HuH-7.5 (cell line): ENCODE measurements at places on chromosomes 2 and 18.

GRCh38 chr2:121943285-121943684 lies 187.8 kb downstream of the TSN start:
- DNase-seq, result no peak

DNA sequence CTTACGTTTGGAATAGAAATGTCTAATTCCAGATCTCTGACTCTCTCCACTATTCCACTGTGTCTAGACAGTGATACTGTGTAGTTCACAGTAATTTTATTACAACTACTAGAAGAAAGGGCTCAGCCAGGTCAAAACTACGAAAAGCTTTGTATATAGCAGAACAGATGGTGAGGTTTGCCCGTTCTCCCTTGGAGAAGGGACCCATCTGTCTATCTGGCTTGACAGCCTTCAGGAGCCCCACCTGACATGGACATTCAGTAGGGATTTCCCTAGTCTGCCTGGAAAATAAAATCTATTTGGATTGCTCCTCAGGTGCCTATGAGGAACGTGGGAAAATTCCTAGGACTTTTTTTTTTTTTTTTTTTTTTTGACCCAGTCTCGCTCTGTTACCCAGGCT lies 435.4 kb downstream of the NRXN1 start:
- DNase-seq, result no peak

DNA sequence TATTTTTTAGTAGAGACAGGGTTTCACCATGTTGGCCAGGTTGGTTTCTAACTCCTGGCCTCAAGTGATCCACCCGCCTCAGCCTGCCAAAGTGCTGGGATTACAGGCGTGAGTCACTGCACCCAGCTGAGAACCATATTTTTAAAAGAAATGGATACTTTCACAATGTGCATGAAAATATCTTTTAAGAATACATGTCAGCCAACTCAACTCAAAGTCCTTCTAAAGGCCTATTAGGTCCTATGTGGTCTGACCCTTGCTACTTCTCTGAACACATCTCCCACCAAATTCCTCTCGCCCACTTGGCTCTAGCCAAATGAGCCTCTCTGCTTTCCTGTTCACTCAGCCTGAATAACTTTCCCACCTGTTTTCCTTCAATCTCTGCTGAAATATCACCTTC lies 119.6 kb downstream of the MTX2 start:
- DNase-seq, result no peak

GRCh38 chr2:215712871-215713790 lies 277.3 kb upstream of the FN1 start:
- DNase-seq, result no peak

- DNase-seq, result no peak
Measured at GRCh38 chr2:240123821-240124650, 12.1 kb downstream of the COPS9 start.

- no peak for DNase-seq
Measured at GRCh38 chr18:44788334-44788733, 107.6 kb downstream of the SETBP1 start.

DNA sequence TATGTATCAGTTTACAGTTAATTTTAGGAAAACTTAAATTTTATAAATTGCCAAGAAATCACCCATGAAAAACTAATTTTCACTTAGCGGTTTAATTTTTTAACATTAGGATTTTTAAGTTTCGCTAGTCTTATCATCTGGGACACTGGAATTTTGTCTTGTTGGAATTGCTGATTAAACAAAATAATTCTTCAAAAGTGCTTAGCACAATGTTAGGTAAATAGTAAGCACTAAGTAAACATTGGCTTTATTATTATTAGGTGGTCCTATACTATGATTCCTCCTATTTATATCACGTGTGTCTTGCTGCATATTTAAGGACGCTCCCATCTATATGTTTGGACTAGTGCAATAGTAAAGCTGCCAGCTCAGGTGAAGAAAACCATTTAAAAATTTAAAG lies 54.6 kb upstream of the MAP4K3 start:
- no peak for DNase-seq

DNA sequence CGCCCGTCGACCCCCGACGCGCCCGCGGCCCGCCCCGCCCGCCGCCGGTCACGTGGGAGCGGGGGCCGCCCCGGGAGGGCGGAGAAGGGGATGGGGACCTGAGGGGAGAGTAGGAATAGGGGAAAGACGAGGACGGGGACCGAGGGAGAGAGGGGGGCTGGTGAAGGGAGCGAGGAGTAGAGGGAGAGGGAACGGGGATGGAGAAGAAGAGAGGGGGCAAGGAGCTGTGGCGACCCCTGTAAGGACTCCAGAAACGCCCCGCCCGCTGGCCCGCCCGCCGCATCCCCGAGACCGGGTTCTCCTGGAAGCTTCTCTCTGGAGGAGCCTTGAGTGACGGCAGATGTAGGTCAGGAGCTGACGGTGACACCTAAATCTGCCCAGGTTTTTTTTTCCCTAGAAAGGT lies 615 bp downstream of the ADNP2 start:
- DNase-seq, result peak; percentile 40
